ENCODE measurements at places on chromosomes 2 and 18.
A peak's percentile ranks its signal among the peaks of the same experiment; 100 is the strongest.

- no peak for DNase-seq
Observed at GRCh38 chr18:76941284-76941683, 118.9 kb downstream of the ZNF236 start.

GRCh38 chr2:37912056-37912455, 13.0 kb upstream of the RMDN2 start:
- DNase-seq, result no peak

- no peak for DNase-seq
Observed at GRCh38 chr2:25981596-25982272, 563 bp downstream of the KIF3C start.

- no peak for DNase-seq
Observed at GRCh38 chr2:95056461-95057459, 31.3 kb downstream of the MAL start.

DNA sequence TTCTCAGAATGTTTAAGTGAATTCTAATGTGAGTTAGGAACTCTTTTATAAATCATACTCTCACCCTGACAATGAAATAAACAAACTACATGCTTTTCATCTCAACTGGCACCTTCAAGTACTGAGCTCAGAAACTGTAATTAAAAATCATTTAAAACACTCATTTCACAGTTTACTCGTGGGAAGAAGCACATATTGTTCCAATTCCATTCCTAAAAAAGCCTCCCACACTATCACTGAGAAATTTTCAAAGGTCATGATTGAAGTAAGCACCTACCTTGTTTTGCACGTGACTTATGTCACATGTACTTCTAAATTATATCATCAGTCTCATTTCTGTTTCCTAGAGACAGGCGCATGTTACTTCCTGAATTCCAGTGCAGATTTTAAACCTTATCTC, 678.1 kb upstream of the SLC8A1 start:
- DNase-seq, result no peak

GRCh38 chr2:236934656-236935055, 151.0 kb upstream of the COPS8 start:
- no peak for DNase-seq

DNA sequence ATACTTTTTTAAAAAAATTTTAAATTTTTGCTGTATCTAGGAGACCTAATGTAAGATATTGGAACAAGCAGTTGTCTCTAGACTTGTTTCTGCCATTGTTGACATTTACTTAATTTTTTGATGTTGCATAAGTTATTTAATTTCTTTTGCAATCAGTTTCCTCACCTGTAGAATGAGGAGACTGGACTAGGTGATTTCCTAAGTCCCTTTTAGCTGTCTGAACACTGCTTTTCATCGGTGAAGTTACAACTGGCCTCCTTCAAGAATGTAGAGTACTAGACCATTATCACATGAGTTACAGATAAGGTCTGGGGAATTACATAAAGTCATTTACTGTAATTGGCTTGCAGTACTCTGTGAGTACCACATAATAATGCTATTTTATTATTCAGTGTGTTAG, 147.6 kb downstream of the LTBP1 start:
- DNase-seq, result no peak

DNA sequence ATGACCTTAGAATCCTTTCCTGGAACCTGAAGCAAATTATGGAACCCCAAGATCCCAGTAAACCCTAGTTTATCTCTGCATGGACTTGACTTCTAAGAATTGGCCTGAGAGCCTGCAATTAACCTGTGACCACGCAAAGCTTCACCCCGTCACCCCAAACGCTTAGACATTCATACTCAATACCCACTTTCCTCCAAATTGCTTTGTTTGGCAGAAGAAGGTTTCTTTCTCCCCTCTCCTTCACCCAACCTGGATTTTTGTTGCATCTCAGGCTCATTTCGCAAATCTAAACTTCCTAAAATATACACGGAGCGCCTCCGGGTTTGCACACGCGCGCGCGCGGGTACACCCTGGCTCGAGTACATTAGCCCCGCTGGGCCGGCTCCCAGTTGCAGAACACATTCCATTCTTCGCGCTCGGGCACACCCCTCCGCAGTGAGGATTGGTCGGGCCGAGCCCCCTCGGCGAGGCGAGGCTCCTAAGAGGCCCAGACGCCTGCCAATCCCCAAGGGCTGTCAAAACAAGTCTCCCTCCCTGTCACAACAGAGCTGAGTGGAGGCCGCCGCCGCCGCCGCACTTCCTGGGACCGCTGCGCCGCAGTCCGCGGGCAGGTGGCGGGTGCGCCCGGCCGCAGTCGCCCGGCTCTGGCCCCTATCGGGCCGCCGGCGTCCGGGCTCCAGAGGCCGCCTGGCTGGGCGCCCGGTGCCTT, at the start of gene PLCL1:
TSS of gene PLCL1 (plus strand) at position 545 of the 709 bp plus-strand sequence.
- DNase-seq, result peak; percentile 80

GRCh38 chr2:26442301-26442700, 35.6 kb downstream of the OTOF start:
- DNase-seq, result no peak

DNA sequence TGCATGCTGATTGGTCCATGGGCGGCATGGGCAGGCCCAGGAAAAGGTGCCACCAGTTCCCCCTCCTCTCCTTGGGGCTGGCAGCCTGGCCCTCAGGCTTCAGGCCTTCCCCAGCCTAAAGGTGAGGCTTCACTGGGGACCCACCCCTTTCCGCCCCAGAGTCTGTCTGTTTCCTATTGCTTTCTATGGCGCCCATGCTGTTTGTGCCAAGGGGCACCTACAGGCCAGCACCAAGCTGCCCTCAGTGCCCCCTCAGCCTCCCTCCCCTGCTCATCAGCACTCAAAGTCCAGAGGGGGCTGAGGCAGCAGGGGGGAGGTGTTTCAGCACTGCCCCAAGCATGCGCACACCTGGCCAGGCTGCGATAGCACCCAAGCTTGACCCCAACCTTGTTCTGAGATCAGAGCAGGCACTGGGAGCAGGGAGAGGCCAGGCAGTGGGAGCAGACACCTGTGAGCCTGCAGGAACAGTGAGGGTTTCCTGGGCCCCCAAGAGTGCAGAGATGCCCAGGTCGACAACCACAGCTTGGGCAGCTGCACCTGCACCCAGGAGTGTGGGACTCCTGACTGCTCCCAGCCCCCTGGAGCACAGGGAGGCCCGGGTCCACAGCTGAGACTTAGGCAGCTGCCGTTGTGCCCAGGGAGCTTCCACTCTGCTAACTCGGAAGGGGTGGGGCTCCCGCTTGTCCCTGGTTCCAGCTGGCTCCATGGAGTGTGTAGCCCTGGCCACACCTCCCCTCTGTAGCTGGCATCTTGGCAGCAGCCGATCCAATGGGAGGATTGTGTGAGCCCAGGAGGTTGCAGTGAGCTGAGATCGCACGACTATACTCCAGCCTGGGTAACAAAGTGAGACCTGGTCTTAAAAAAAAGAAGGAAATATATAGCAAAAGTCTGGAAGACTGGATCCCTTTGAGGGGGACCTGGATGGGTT, 69.1 kb downstream of the NCAPH start:
- DNase-seq, result no peak

GRCh38 chr18:78822949-78823285, 156.7 kb upstream of the SALL3 start:
- DNase-seq, result no peak

DNA sequence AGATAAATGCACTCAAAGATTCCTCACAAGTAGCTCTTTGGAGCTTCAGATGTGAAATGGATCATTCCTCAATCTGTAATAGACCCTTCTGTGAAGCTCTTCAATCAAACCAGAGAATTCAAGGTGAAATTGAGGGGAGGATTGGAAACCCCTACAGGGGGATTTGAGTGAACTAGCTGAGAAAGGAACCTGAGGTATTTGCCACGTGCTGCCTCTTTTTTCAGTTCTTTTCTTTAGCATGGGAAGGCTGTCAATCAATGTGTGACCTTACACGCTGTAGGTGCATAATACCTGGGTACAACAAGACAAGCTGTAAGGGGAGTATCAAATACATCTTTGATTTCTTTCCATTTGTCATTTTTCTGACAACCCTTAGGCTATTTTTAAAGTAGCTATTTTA, 46.5 kb upstream of the ZEB2 start:
- no peak for DNase-seq

GRCh38 chr2:96699621-96700020, 40.2 kb downstream of the LMAN2L start:
- no peak for DNase-seq

DNA sequence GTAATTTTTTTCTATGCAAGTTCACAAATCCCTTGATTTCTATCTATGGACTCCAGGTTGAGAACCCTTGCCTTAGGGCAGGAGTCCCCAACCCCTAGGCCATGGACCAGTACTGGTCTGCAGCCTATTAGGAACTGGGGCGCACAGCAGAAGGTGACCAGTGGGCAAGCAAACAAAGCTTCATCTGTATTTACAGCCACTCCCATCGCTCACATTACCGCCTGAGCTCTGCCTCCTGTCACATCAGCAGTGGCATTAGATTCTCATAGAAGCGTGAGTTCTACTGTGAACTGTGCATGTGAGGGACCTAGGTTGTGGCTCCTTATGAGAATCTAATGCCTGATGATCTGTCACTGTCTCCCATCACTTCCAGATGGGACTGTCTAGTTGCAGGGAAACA, 70.2 kb upstream of the SMAD2 start:
- DNase-seq, result no peak

- no peak for DNase-seq
Observed at GRCh38 chr18:22159014-22159413, 10.4 kb upstream of the GATA6 start.

GRCh38 chr2:215003001-215003400, 135.4 kb downstream of the ABCA12 start:
- DNase-seq, result no peak

GRCh38 chr2:44930274-44931197, 11.0 kb upstream of the SIX3 start:
- no peak for DNase-seq

DNA sequence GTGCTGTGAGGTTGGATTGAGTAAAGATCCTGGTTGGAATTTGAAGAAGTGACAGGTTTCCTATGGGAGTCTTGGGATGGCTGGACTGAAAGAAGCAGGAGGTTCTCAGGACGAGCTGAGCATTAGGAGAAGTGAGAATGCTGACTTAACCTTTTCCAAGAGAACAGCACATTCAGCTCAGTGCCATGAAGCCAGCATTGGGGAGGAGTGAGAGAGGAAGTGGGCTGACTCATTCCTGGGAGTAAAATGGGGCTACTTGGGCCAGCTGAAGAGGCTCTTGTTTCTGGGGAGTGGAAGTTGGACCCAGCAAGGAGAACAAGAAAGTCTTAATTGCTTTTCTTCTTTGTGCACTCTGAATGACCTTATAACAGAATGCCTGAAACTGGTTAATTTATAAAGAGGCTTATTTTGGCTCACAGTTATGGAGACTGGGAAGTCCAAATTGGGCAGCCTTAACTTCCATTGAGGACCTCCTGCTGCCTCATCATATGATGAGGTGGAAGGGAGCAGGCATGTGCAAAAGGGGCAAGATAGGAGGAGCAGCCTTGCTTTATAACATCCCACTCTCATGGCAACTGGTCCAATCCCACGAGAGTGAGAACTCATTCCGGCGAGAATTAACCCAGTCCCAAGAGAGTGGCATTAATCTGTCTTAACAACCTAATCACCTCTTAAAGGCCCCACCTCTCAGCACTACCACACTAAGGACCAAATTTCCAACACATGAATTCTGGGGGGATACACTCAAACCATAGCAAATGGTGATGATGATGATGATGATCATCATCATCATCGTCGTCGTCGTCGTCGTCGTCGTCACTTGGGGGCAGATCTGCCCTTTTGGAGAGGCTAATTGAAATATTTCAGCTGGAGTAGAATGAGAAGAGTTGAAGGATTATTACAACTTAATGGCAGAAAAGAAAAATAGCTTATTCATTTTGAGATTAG, 26.1 kb downstream of the DGUOK start:
- DNase-seq, result no peak

Data from NCI-H1048 (cell line).